Mesenteric fat pad (tissue), 1 donor: ENCODE measurements at places on chromosomes 12 and 14. TPM values are rescaled to one million over a fixed set of nuclear protein-coding genes. Genes with fewer than 3 reads are reported as not detected.

The TMEM132D gene
- not detected for total RNA-seq

DNA sequence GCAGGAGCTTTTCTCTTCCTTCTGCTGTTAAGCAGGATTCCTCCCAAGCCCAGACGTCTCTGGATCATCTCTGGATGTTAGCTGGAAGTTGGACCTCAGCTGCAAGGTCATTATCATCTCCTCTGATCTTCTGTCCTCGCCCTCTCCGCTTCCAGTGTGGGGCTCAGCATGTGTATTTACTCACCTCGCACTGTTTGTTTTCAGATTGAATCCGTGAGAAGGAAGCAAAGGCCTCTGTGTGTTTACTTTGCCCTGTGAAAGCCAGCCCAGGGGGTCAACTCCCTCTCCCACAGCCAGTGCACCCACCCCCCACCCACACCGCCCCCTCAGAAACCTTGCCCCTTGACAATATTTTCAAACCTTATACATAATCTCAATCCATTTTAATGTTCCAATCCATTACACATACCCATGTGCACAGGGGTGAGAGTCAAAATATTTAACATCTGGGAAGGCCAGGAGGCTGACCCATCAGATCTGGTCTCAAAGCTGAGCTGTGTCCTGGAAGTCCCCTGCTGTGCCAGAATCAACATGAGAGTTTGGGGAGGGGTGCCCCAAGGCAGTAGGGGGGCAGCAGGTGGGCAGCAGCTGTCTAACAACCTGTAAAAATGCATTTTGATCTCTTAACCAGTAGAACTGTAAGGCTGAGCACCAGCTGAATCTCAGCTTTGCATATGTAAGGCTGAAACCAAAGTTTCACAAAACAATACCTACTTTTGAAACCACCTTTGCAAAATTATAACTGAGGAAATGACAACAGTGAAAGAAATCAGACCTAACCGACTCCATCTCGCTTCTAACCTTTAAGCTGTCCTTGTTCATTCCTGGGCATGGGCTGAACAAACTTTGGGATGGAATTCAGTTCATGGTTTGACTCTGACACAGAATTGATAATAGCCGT, 157.9 kb downstream of the ZNF664 start:
- no peak for DNase-seq

DNA sequence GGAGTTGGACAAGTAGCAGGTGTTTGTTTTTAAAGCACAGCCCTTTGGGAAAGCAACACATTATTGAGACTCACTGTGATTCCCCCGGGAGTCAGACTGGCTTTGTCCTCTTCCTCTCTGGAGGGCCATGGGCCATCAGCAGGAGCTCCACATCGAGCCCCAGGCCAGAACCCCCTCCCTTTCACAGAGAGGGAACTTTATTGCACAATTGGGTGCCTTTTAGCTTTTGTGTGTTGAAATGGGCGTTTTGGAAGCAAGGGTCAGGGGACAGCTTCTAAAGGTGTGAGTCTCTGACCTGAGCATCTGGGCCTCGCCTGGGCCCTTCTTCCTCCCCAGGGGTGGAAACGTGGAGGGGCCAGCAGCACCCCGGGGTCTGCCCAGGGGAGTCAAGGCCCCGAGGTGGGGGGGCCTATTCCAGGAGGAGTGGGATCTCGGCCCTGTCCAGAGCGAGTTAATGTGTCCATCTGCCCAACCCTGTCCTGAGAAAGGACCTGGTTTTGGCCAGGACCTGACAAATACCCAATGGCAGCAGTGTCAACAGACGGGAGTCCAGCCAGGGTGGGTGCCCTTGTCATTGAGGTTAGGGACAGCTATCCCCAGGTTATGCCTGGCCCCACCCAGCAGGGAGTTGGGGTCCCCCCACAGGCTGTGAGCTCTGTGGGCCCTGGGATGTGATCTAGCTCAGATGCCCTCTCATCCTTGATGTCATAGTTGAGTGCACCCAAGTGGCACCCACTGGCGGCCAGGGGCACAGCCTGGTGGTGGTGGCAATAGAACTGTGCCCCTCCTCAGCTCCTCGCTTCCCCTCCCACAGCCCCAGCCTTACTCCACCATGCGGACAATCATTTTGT, 37.1 kb downstream of the SLC8B1 start:
- no peak for DNase-seq

- DNase-seq = no peak
Observed at GRCh38 chr12:58363971-58364370, 422.6 kb downstream of the ATP23 start.

The DDN gene
- total RNA-seq = 0.10 TPM

DNA sequence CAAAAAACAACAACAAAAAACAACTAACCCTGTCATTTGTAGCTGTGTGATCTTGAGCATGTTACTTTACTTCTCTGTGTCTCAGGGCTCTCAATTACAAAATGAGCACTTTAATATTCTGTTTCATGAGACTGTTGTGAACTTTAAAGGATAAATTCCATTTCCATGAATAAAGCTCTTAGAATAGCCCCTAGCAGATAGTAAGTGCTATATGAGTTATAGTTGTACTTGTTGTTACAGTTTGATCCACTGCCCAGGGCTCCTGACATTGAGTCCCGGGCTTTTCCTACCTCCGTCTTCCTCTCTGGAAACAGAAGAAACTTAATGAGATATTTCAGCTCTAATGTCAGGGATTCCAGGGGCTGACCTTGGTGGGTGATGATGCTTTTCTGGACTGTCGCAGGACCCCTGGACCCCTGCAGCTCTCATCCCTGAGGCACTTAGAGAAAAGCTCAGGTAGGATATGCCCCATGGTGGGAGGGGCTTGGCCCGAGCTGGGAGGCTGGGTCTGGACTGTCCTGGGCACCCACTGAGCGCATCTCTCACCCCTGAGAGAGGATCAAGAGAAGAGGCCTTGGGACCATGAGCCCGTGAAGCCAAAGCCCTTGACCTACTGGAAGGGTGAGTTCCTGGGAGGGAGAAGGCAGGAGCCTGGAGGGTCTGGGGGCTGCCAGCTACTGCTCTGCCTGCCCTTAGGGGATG, 5.1 kb downstream of the P3H3 start:
- no peak for DNase-seq

- DNase-seq = peak; percentile 80
Observed at GRCh38 chr14:99268810-99269707, 2.9 kb downstream of the BCL11B start.

GRCh38 chr12:91065396-91065795, 7.6 kb upstream of the KERA start:
- no peak for DNase-seq

- DNase-seq = no peak
Observed at GRCh38 chr12:124749725-124750124, 113.9 kb downstream of the SCARB1 start.

- DNase-seq = no peak
Observed at GRCh38 chr14:55752580-55753390, 172.8 kb downstream of the KTN1 start.

DNA sequence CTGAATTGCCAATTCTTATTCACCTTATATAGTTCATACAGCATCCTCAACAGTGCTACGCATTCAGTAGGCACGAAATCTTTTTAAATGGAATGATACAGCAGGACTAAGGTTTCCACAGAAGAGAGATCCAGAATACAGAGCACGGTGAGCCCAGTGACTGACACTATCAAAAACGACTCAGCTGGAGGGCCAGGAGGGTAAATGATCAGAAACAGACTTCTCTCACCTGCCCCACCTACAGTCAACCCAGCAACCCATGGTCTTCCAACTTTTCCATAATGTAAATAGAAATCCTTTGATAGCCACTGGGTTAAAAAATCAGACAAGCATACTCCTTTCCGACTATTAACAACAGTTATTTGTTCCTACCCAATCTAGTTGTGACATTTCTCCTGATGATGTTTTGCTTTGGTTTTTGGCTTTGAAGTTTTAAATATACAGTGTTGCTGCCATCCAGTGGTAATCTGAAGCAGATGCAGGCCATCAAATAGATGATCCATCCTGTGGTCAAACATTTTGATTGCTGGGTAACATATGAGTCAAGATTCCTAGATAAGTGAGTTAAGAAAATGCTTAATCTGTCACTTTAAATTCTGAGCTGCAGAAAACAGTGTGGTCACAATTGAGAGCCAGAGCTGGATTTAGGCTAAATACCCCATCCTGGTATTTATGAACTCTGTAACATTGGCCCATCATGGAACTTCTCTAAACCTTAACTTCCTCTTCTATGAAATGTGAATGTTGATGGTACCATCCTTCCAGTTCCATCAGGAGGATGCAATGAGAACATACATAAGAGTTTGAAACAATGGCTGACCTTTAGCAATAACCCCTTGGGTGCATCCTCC, 42.0 kb downstream of the GPHB5 start:
- DNase-seq = no peak

DNA sequence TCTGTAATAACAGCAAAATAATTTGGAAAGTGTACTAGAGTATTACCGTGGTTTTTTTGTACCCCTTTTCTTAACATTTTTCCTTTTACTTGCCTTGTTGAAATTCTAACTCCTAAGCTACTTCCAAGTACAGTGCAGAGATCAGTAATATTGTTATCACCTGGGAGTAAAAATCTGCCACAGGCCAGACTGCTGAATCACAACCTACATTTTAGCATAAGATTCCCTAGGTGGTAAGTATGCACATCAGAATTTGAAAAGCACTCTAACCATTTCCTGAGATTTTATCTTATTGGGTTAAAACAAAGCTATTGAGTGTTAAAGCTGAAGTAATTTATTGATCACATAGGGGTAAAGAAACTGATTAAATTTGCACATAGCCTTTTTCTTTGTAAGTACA, 55.2 kb upstream of the KCNH3 start:
- no peak for DNase-seq

- no peak for DNase-seq
Observed at GRCh38 chr14:64439141-64439540, 26.2 kb upstream of the AKAP5 start.

The SLC8A3 gene
- total RNA-seq = 0.16 TPM

- DNase-seq = no peak
Observed at GRCh38 chr14:49959822-49960408, 67.0 kb downstream of the ARF6 start.

GRCh38 chr12:108046650-108047049, 82.4 kb upstream of the WSCD2 start:
- no peak for DNase-seq

The NGB gene
- total RNA-seq = not detected

GRCh38 chr12:98403936-98404335, 111.5 kb upstream of the TMPO start:
- DNase-seq = no peak

The DGKA gene
- total RNA-seq = 32.4 TPM

The NRXN3 gene
- 0.84 TPM for total RNA-seq

The TRHDE gene
- 14.5 TPM for total RNA-seq

The CCDC38 gene
- not detected for total RNA-seq

DNA sequence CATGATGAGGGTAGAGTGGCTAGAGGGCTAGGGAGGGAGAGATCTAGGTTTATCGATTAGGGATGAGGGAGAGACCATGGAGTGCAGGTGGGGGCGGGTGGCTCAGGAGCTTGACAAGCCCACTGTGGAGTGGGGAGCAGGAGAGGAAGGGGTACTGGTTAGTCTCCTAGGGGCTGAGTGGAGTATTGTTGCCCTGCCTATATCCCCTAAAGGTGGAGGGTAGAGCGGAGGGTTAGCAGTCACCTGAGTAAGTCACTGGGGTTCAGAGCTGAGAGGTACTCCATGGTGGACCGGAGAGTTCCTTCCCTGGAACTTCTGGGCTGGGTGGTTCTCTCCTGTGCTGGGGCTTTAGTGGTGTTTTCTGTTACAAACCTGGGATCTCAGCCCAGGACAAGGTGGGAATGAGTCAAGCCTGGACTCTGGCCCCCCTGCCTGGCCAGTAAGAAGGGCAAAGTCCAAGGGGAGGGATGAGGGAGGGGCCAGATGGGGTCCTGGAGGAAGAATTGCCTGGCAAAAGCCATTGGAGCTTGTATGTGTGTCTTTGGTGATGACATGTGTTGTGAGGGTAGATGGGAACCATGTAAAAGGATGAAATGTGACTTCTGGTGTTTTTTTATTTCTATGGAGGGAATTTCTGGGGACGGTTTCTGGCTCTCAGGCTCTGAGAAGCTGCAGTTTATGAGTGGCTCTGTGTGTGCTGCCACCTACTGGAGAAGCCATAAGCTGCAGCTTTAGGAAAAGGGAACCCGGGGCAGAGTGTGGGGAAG, at the start of gene CIDEB:
CIDEB (minus strand) TSS at position 403 of the 767 bp plus-strand sequence; CDS start at position 284, 119 bp downstream.
- no peak for DNase-seq

DNA sequence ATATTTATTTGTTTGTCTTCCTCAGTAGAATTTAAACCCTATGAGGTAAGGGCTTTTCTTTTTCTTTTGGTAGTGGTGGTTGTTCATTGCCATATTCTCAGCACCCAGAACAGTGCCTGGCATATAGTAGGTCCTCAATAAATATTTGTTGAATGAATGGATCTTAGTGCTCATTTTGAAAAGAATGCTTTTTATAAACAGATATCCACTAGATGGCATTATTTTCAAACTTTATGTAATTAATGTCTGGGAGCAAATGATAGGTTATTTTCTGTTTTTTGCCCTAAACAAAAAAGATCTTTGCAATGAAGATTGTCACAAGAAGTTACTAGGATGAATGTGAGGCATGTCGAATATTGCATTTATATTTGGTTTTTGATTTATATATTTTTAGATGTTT, 64.1 kb downstream of the RAD51B start:
- no peak for DNase-seq

- DNase-seq = no peak
Observed at GRCh38 chr12:108040947-108041346, 88.1 kb upstream of the WSCD2 start.

GRCh38 chr14:90675399-90675798, 140.8 kb downstream of the TTC7B start:
- DNase-seq = no peak

The LRFN5 gene
- total RNA-seq = 3.6 TPM

DNA sequence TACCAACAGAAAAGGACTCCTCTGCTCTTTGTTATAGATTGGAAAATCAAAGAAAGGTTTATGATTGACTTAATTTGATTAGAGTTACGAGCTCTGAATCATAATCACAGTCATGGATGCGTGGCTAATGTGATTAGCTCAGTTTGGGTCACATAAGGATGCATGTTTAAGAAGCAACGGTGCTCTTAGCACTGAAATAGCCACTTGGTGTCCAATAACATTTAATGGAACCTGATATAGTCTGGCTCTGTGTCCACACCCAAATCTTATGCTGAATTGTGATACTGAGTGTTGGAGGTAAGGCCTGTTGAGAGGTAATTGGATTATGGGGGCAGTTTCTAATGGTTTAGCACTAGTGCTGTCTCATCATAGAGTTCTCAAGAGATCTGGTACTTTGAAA, 501.6 kb downstream of the SLC6A15 start:
- no peak for DNase-seq

DNA sequence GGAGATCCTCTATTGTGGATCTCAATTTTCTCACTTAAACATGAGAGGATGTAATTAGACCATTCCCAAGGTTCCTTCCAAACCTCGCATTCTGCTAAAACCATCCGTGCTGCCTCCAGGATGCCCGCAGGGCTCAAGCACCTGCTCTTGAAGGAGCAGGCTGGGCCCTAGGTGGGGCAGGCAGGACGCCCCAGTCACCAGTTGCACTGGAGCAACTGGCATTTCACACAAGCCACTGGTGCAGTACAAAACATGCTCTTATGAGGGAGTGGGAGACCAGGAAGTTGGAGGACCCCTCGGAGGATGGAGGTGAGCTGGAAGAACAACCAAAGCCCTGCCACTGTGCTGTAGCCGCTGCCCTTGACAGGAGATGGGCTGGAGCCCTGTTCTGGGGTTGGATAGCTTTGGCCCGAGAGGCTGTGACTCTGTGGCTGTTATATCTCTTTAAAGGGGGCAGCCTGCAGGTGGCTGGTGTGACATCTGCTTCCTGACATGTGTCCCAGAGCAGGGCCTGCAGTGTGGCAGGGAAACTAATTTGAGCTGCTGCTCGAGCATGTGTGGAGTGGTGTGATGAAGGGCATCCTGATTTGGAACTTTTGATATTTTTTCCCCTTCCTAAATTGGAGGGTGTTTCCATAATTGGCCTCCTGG, 122.2 kb downstream of the CRACR2A start:
- no peak for DNase-seq
